ENCODE measurements at places on chromosomes 4 and X. TPM values are rescaled to one million over a fixed set of nuclear protein-coding genes. Genes with fewer than 3 reads are reported as not detected.

- no peaks in the 10 kb centered on the region for H3K27me3 ChIP-seq
- DNase-seq = no peak
- H3K4me3 ChIP-seq = no peak overlapping the region
- H3K36me3 ChIP-seq = no peaks in the 10 kb centered on the region
- no peaks in the 10 kb centered on the region for H3K4me1 ChIP-seq
These were observed 23.5 kb downstream of the TMEM31 start for GRCh38 chrX:103734125-103734760.

Gene EFHC2
- 0.29 TPM for total RNA-seq

- H3K27ac ChIP-seq = no peak overlapping the region
- peak overlapping the region; percentile 87 for H3K4me3 ChIP-seq
- DNase-seq = peak; percentile 19
- peaks cover 29% of the 10 kb centered on the region for H3K4me1 ChIP-seq
- no peaks in the 10 kb centered on the region for H3K27me3 ChIP-seq
- no peaks in the 10 kb centered on the region for H3K36me3 ChIP-seq
These were observed 1.0 kb downstream of the RASGEF1B start for GRCh38 chr4:81470456-81471297.

DNA sequence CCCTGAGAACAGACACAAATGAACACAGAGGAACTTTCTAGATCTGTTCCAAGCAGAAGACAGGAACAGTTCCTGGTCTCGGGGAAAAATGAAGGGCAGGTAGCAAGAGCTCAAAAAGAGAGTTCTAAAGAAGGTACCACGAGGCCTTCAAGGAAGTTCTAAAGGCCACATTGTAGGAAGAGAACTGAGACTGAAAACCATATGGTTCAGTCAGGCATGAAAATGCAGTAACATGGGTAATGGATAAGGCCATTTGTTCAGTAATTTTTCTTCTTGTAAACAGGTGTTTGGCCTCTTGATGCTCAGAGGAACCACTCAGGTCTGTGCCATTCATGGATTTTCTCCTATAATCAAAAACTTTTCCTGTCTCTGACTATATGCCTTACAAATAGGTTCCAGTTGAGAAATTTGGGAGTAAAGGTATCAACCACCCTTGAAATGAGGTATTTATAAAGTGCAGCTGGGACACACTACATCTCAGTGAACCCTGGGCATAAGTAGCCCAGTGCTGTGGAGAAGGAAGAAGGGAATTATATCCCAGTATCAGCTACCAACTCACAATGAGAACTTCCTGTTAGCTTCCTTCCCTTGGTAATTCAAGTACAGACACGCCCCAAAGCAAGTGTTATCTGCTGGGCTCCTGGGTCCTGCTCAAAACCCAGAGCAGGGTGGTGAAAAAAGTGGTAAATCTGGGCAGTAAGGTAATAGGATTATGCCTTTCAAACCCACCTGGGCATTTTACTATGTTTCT lies 277.9 kb downstream of the KLHL13 start:
- H3K27ac ChIP-seq = no peak overlapping the region
- H3K4me3 ChIP-seq = no peak overlapping the region
- no peak for DNase-seq
- no peaks in the 10 kb centered on the region for H3K4me1 ChIP-seq
- no peaks in the 10 kb centered on the region for H3K36me3 ChIP-seq
- no peaks in the 10 kb centered on the region for H3K27me3 ChIP-seq

Gene DNAAF6
- not detected for total RNA-seq

- peaks cover 14% of the 10 kb centered on the region for H3K4me1 ChIP-seq
- no peak overlapping the region for H3K4me3 ChIP-seq
- DNase-seq = peak; percentile 84
- H3K27me3 ChIP-seq = no peaks in the 10 kb centered on the region
These were observed 121.9 kb upstream of the SMIM10 start for GRCh38 chrX:134868771-134869495.

- H3K27me3 ChIP-seq = no peaks in the 10 kb centered on the region
- H3K4me1 ChIP-seq = peaks cover 9% of the 10 kb centered on the region
- DNase-seq = peak; percentile 80
- H3K27ac ChIP-seq = no peak overlapping the region
These were observed 905.9 kb downstream of the CENPC start for GRCh38 chr4:66639361-66639760.

GRCh38 chr4:185182239-185182638 lies 21.6 kb downstream of the CFAP97 start:
- H3K27ac ChIP-seq = no peak overlapping the region
- H3K4me1 ChIP-seq = no peaks in the 10 kb centered on the region
- no peak for DNase-seq
- no peak overlapping the region for H3K4me3 ChIP-seq

DNA sequence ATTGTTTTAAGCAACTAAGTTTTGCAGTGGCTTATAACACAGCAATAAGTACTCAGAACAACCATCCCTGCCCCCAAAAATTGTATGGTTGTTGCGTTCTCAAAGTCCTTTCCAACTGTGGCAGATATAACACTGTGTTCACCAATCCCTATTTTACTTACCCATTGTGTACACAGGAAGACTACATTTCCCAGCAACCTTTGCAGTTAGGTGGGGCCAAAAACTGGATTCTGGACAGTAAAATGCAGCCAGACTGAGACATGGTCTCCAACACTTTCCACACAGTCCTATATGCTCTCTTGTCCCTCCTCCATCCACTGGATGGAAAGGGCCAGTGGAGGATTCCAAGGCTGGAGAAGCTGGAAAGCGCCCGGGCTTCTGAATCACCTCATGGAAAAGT lies 523.6 kb downstream of the BCOR start:
- H3K27me3 ChIP-seq = peaks cover 6% of the 10 kb centered on the region
- peak; percentile 1 for DNase-seq
- no peaks in the 10 kb centered on the region for H3K4me1 ChIP-seq
- H3K27ac ChIP-seq = no peak overlapping the region
- H3K4me3 ChIP-seq = no peak overlapping the region

DNA sequence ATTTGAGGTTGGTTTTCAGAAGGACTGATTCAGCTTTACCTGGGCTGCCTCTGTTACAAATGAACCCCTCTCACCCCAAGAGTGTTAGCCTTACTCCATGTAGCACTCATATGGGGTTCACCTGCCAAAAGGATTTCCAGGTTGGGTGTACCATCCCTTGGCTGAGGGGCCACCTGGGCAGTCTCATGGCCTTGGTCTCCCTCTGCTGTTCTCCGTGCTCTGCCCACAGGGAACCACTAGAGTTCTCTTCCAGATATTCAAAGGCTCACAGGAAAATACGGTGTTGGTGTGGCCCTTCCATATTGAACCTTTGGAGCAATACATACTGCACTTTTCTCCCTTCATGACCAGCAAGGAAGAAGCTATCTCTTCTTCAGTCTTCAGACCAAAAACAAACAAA lies 18.0 kb upstream of the PRDM5 start:
- no peak overlapping the region for H3K4me3 ChIP-seq
- DNase-seq = no peak
- no peak overlapping the region for H3K27ac ChIP-seq
- no peaks in the 10 kb centered on the region for H3K4me1 ChIP-seq

GRCh38 chr4:82713856-82714255 lies 84.7 kb downstream of the SCD5 start:
- H3K4me1 ChIP-seq = no peaks in the 10 kb centered on the region
- DNase-seq = no peak
- no peaks in the 10 kb centered on the region for H3K27me3 ChIP-seq
- no peak overlapping the region for H3K27ac ChIP-seq
- no peak overlapping the region for H3K4me3 ChIP-seq
- no peaks in the 10 kb centered on the region for H3K36me3 ChIP-seq

GRCh38 chr4:137749466-137749865 lies 217.2 kb upstream of the PCDH18 start:
- no peaks in the 10 kb centered on the region for H3K4me1 ChIP-seq
- H3K36me3 ChIP-seq = no peaks in the 10 kb centered on the region
- H3K4me3 ChIP-seq = no peak overlapping the region
- H3K27ac ChIP-seq = no peak overlapping the region
- DNase-seq = peak; percentile 21

GRCh38 chr4:85107553-85107952 lies 141.1 kb upstream of the WDFY3 start:
- no peak overlapping the region for H3K27ac ChIP-seq
- no peak overlapping the region for H3K4me3 ChIP-seq

DNA sequence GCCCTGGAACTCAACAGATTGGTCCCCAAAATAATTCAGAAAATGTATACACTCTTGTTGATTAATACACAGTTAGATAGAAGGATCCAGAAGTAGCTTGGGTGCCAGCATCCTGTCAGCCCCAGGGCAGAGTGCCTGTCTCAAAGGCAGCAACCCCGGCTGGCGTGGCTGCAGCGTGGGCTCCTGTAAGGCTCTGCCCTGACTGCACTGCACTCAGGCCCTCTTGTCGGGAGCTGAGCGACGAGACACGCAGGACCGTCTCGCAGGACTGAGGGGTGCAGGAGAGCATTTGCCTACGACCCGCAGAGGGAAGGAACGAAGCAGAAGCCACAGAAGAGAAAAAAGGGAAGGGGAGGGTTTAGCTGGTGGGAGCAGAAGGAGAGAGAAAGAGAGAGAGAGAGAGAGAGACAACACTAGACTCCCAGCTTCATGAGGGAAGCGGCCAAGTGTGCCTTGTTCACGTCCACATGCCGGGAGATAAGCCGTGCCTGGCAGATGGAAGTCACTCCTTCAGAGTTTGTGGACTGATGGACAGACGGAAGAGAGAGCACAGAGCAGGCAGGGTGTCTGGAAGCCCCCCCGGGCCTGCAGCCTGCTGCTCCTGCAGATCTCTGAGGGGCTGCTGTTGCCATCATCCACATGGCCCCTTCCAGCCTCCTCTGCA lies 38.7 kb upstream of the HELT start:
- H3K27ac ChIP-seq = no peak overlapping the region
- H3K4me3 ChIP-seq = no peak overlapping the region
- DNase-seq = no peak
- no peaks in the 10 kb centered on the region for H3K36me3 ChIP-seq
- H3K4me1 ChIP-seq = peaks cover 14% of the 10 kb centered on the region
- no peaks in the 10 kb centered on the region for H3K27me3 ChIP-seq

GRCh38 chrX:43718956-43719355 lies 62.9 kb downstream of the MAOA start:
- H3K27me3 ChIP-seq = no peaks in the 10 kb centered on the region
- H3K27ac ChIP-seq = no peak overlapping the region
- no peaks in the 10 kb centered on the region for H3K4me1 ChIP-seq
- no peaks in the 10 kb centered on the region for H3K36me3 ChIP-seq
- DNase-seq = peak; percentile 57

DNA sequence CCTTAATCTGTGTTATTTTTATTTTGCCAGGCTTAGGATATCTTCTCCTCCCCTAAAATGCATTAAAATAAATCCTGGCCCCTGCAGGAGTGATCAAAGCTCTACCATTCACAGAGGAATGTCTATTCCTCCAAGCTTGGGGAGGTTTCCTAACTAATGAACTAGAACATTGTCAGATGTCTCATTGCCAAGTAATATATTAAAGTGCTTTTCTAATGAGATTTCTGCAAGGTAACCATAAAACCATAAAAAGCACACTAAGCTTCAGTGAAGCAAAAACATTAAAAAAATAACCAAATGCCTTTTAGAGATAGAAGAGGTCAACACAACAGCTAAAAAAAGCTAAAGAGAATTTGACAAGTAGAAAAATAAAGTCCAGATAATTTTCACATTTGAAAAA lies 34.8 kb downstream of the IGFBP7 start:
- H3K4me3 ChIP-seq = no peak overlapping the region
- DNase-seq = no peak
- H3K4me1 ChIP-seq = 0 out of 2 replicates have a peak, but pooled peaks cover 3% of the 10 kb centered on the region
- no peaks in the 10 kb centered on the region for H3K27me3 ChIP-seq
- no peaks in the 10 kb centered on the region for H3K36me3 ChIP-seq
- H3K27ac ChIP-seq = no peak overlapping the region

Gene ZNF732
- total RNA-seq = not detected

Gene VCX3A
- not detected for total RNA-seq

- H3K27me3 ChIP-seq = no peaks in the 10 kb centered on the region
- no peak overlapping the region for H3K27ac ChIP-seq
- no peaks in the 10 kb centered on the region for H3K36me3 ChIP-seq
- H3K4me1 ChIP-seq = 0 out of 2 replicates have a peak, but pooled peaks cover 5% of the 10 kb centered on the region
- no peak for DNase-seq
These were observed 28.9 kb upstream of the TLL1 start for GRCh38 chr4:165844161-165844560.

DNA sequence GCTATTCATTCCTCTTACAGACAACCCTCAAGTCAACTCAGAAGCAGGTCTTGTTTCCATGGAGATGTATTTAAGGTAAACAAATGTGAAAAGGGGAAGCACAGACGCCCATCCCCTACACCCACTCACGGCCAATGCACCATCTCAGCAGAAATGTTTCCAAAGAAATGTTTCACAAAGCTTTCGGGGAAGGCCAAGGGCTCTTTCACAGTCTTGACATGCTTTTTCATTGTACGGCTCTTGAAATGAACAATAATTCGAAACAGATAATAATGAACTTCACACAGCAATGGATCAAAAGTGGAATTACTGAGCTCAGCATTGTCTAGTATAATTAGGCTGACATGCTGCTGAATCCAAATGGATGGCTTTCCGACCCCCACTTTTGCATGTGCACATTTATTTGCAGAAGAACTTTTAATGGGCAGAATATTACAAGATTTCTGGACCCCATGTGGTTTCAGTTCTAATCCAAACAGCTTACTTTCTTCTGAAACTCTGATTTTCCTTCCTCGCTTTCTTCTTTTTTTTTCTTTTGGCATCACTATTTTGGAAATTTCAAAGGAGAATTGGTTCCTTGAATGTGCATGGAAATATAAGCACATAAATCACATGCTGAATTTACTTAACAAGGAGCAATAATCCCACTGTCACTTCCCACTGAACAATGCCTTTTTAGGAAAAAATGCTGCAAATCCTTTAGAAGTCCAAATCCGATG lies 160.9 kb downstream of the SMIM20 start:
- no peak overlapping the region for H3K4me3 ChIP-seq
- peak overlapping the region; percentile 86 for H3K27ac ChIP-seq
- no peak for DNase-seq
- no peaks in the 10 kb centered on the region for H3K36me3 ChIP-seq

DNA sequence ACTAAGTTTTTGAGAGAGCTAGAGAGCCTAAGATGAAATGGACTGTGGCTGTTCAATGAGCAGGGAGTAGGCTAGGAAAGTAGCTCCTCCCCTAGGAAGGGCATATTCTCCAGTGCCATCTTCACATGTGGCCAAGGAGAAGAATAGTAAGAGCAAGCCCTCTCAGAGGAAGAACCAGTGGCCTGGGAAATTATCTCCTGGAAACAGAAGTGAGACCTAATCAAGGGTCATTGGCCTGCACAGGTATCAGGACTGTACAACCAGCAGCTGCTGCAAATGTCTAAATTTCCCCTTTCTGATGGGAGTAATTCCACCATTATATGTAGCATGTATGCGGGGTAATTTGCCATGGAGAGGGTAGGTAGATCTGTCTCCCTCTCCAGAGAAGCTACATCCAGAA lies 334.8 kb upstream of the RASGEF1B start:
- H3K27ac ChIP-seq = no peak overlapping the region
- no peaks in the 10 kb centered on the region for H3K36me3 ChIP-seq
- peaks cover 7% of the 10 kb centered on the region for H3K4me1 ChIP-seq
- no peaks in the 10 kb centered on the region for H3K27me3 ChIP-seq

Gene DRP2
- 0.58 TPM for total RNA-seq

DNA sequence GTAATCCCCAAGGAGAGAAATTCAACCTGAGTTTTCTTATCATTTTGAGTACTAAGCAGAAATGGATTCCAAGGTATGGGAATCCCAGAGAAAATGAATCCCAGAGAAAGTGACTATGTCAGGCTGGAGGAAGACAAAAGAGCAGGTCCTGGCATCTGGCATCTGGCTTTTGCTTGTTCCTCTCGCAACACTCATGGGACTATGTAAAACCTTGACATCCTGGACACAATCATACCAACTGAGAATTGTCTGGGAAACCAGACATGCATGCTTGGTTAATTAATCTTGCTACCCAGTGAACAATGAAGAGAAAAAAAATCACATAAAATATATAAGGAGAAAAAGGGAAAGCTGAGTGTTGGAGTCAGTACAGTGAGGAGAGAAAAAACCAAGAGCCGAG lies 12.9 kb downstream of the DCAF8L1 start:
- H3K36me3 ChIP-seq = no peaks in the 10 kb centered on the region
- no peak overlapping the region for H3K27ac ChIP-seq
- H3K4me1 ChIP-seq = peaks cover 26% of the 10 kb centered on the region
- no peaks in the 10 kb centered on the region for H3K27me3 ChIP-seq
